Upper lobe of left lung (tissue), 6 donors: ENCODE measurements at places on chromosomes 2 and 18.

DNA sequence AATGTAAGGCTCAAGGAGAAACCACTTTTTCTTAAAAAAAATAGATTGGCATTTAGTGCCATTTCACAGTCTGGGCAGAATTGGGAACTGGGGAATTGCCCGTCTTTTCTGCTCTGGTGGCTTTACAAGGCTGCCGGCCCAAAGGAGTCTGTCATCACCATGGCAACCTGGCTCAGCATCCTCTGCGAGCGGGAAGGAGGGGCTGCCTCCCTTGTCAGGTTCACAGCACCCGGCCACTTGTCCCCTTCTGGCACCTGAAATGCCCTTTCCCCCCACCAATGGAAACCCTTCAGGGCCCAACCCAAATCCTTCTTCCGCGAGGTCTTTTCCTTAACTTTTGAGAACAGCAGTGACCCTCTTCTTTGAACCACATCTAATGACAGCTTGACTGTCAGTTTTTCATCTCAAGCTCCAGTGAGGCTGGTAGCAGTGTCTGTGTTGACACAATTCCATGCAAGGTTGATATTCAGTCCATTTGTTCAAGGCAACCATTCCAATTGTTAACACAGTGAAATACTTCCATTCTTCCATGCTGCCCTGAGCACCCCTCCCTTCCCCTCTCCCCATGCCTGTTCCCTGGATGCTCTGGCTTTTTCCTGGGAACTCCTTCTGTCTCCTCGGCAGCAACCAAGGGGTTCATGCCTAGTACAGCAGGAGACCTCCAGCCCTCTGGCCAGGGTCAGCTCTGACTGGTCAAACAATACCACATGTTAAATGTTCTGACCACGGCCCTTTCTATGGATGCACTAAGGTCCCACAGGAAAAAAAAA, 79.6 kb downstream of the DNER start:
- no peak for DNase-seq

DNA sequence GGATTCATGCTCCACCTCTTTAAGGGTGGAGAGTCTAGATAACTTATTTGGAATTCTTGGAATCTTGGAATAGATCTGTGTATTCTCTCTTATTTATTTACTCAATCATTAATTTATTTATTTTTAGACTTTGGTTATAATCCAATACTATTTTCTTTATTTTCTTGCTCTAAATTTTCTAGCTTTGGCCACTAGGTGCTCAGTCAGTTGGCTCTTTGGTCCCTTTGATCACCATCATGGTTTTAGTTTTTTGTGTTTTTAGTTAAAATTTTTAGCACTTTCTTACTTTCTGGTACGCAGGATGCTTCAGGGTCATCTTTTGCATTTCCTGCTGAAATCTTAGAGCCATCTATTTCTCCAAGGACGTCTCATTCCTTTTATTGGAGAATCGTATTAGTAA, 5.2 kb upstream of the PLEK start:
- DNase-seq, result no peak

DNA sequence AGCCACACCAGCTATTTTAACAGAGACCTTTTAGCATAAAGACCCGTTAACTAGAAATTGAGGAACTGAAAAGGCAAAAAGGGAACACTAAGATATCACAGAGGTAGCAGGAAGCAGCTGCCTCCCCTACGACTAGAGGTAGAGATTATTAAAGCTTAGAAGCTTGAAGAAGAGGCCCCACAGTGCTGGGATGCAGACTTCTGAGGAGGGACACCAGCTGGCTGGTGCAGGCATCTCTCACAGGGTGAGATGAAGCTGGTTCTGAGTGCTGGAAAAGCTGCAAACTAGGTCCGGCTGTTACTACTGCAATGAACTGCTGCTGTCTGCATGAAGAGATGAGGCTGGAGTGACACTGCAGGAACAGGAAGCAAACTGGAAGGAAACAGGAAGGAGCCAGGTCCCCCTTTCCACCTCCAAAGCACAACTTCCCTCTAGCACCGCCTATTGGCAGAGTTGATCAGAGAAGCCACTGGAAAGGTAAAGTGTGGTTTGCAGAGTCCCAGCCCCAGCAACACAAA, 61.2 kb upstream of the MRPS9 start:
- no peak for DNase-seq

DNA sequence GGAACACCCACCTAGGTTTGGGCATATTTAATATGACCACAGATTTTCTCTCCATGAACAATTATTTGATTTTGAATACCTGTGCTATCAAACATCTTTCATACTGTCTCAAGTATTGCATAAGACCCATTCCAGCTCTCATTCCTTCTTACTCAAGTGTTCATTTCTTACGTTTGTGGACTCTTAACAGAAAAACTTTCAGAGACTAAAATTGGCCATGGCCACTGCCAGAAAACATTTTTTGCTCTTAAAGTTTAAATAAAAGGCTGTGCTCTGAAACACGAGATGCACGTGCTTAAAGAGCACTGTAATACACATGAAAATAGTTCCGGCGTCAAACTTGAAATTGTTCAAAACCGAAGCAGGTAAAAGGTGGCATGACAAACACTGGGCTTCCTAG, 89.3 kb downstream of the LIMS1 start:
- DNase-seq, result no peak
